ENCODE measurements at places on chromosomes 16 and 17.

- DNase-seq: no peak
Observed at GRCh38 chr17:78962345-78962983, 17.3 kb downstream of the LGALS3BP start.

- DNase-seq: peak; percentile 3
Observed at GRCh38 chr16:71537643-71538042, 11.4 kb downstream of the CHST4 start.

- DNase-seq: no peak
Observed at GRCh38 chr16:30511509-30511908, 14.9 kb downstream of the ZNF768 start.

- DNase-seq: peak; percentile 69
Observed at GRCh38 chr17:13753771-13754170, 152.0 kb upstream of the HS3ST3A1 start.

DNA sequence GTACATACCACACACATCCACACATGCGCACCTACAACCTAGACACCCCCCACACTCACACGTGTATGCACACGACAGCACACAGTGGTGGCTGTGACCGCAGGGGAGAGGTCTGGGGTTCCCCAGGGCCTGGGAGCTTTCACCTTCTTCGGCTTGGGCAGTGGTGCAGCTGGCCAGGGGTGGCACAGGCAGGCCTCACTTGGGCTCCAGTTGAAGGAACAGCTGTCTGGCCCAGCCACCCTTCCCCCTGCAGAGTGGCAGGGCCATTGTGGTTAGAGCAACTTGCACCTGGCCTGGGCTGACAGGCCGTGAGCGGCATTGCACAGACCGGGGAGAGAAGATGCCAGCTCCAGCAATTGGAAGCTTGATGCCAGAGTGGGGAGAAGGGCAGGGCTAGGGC is 114.5 kb upstream of the GSE1 start:
- no peak for DNase-seq

DNA sequence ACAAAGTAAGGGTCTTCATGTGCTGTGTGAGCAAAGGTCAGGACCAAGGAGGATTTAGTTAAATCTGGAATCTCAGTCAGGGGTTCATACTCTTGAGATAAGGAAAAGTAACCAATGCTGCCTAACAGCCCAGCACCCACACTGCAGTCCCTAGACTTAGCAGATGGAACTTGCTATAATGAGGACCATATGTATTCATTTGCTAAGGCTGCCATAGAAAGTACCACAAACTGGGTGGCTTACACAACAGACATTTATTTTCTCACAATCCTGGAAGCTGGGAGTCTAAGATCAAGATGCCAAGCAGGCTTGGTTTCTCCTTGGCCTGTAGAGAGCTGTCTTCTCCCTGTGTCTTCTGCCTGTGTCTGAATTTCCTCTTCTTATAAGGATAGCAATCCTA is 20.8 kb downstream of the ZP2 start:
- DNase-seq: peak; percentile 63

- DNase-seq: no peak
Observed at GRCh38 chr16:58160855-58161254, 31.7 kb upstream of the CFAP20 start.

- no peak for DNase-seq
Observed at GRCh38 chr17:71431146-71431545, 689.7 kb upstream of the SOX9 start.

DNA sequence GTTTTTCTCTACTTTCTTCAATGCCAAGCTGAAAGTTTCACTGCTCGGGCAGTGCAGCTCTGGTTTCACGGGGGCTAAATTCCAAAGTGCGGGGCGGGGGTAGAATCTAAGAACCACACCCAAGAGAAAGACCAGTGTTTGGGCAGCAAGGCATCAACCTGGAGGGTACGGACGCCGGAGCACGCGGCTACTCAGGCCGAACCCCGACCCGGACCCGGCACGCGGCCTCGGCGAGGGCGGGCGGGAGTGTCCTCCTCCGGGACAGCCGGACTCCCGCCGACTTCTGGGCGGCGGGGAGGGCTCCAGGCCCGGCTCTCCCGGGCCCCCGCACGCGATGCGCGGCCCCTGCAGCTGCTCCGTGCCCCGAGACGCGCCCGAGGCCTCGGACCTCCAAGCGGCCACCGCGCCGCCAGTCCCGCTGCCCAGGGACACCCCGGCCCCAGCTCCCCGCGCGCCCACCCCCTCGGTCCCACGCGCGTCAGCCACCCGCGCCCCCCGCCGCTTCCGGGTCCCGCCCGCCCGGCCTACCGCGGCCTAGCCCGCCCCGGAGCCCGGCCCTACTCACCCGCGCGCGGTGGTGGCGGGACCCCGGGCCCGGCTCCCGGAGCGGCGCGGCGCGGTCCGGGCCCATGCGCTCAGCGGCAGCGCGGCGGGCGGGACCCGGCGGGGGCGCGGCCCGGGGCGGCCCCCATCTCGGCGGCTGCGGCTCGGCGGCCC is 561 bp downstream of the AXIN1 start:
- DNase-seq: no peak

DNA sequence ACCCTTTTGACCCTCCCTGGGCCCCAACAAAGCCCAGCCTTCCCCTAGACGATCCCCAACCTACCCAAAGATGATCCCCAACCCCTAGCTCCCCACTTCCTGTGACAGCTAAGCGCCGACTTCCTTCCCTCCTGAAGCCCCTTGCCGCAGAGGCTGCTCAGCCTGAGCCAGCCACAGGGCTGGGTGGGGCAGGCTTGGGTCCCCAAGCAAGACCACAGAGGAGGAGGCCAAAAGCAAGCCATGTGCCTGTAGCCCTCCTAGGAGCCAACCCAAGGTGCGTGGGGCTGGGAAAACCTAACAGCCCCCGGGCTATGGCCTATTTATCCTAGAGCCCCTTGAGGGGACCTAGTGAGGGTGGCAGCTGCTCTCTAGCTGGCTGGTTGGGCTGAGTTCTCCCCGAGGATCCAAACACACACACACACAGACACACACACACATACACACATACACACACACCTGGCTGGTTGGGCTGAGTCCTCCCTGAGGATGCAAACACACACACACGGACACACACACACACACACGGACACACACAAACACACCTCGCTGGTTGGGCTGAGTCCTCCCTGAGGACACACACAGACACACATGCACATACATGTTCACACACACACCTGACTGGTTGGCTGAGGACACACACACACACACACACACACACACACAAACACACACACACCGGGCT is 4.8 kb downstream of the ARRB2 start:
- DNase-seq: no peak

DNA sequence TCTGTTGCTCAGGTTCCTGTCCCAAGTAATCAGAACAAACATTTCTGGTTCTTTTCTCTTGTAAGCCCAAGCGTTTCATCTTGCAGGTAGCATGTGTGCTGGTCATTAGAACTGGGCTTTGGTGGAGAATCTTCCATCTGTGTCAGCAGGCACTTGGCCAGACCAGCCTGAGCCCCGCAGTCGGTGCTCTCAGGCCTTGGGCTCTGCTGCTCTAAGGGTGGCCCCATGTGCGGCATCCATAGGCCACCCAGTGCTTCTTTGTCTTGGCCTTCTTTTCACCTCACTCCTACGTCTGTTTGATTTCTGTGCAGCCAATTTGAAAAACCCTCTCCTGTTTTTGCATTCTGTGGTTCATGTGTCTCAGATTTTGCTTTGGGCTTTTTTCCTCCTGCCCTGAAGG is 51.6 kb downstream of the PLD6 start:
- no peak for DNase-seq

- no peak for DNase-seq
Observed at GRCh38 chr17:48491527-48492273, 39.1 kb downstream of the HOXB1 start.

- DNase-seq: no peak
Observed at GRCh38 chr17:57939797-57940196, 15.4 kb downstream of the CUEDC1 start.

- DNase-seq: no peak
Observed at GRCh38 chr17:1493291-1493980, 950 bp upstream of the MYO1C start.
